PC-9 (cell line): ENCODE measurements at places on chromosomes 2 and 18.

GRCh38 chr18:7812431-7813063 lies 245.4 kb downstream of the PTPRM start:
- DNase-seq, result peak; percentile 82

GRCh38 chr2:186445506-186445905 lies 40.6 kb upstream of the ZC3H15 start:
- no peak for DNase-seq

GRCh38 chr2:136310005-136310495 lies 192.1 kb upstream of the CXCR4 start:
- no peak for DNase-seq

DNA sequence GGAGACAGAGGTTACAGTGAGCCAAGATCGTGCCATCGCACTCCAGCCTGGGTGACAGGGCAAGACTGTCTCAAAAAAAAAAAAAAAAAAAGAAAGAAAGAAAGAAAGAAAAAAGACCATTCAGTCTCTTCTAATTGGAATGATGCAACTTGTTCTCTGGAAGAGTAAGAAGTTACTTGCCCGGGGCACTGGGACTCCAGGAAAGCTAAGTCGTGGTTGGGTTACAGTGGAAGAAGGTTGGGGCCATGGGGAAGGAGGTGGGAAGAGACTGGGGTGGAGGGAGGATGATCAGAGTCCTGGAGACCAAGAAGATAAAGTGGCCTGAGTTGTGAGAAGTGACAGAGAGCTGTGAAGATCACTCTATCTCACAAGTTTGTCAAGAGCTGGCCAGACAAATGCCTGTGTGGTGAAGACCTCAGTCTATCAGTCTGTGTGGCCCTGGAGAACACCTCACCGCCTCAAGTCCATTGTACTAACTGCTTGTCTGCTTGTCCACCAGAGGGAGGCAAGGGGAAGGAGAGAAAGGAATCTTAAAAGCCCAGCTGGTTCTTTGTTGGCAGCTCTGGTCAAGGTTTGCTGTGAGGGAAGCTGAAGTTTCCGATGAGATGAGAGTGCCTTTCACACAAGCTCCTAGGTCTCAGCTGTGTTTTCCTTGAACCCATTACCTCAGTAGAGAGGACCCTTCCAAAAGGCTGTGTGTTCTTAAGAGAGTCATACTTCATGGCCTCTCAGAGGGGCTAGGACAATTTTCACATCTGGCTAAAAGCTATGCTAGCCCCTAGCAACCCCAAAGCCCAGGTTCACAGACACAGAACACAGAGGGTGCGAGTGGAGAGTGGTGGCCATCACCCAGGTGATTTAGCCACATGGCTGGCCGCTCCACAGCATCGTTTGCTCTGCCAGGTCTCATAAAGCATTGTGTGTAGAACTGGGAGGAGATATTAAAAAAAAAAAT lies 72.0 kb upstream of the TMEM178A start:
- DNase-seq, result peak; percentile 16

DNA sequence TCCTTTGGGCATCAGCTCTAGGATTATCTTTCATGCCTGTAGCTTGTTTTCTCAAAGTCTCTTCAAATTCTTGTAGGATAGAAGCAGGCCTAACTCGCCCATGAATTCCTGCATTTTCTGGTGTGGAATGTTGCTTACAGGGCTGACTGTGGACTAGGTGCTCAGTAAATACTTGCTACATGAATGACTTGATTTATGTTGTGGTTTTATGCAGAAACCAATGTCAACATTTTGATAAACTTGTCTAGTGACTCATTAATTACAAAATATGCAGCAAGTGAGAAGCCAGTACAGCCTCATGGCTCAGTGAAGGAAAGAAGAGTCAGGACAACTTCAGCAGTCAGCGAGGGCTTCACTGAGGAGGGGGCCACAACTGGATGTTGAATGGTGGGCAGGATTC lies 110.6 kb upstream of the SIX2 start:
- DNase-seq, result peak; percentile 67

- DNase-seq, result no peak
These were observed 45.6 kb upstream of the MTCL1 start for GRCh38 chr18:8659609-8660242.

DNA sequence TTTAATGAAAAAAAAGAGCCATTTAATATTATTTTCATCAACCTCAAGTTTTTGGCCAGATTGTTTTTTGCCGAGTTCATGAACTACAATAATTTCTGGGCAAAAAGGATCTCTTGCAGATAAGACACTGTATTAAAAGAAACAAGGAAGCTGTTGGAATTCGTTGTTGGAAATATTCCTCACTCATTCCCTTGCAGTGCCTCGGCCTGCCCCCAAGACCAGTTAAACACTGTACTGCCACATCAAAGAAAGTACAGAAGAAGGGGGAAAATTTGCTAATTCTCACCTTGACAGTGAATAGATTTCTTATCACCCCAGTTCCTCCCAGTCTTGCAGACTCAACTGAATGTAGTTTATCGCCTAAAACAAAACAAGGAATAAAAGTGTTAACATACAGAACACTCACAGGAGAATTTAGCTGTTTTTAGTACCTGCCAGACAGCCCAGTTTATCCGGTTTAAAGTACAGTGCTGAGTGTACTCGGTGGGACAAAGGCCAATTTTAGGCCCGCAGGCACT lies 1.2 kb downstream of the IDH1 start:
- no peak for DNase-seq

DNA sequence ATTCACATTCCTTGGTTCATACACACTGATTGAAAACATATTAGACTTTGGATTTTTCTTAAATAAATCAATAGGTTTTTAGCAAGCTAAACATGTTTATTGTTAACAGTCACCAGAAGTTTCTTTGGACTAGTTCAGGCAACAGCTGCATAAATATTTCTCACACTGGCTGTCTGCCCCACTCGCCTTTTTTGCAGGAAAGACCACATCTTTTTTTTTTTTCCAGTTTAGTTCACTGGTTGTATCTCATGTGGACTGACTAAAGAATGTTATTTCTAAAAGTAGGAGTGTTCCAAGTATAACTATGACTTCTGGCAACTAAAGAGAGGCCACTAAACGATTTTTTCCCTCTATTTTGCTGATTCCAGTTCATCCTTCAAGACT lies 31.1 kb downstream of the SLC40A1 start:
- DNase-seq, result no peak

GRCh38 chr2:118902266-118903028 lies 39.5 kb upstream of the MARCO start:
- DNase-seq, result no peak

DNA sequence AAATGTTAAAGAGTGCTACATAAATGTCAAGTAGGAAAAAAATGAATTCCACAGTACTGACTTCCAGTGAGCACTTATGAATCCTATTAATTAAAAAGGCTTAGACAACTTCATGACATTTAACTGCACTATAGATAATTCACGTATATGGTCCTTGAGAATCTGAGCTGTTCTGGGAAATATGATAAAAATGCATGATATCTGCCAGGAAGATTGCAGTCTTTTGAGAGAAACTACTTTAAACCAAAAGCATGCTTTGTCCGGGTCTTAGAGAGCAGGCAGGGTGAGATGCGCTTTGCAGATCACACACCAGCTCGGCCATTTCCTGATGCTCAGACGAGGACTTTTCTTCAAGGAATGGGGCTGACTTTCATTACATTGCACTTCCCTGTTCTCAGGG lies 42.6 kb downstream of the CMPK2 start:
- no peak for DNase-seq

GRCh38 chr2:73071360-73072128 lies at the start of gene SFXN5:
Gene SFXN5 (minus strand): TSS chr2:73071712. CDS start chr2:73071705, 7 bp downstream.
- peak; percentile 97 for DNase-seq

- no peak for DNase-seq
These were observed 3.5 kb downstream of the NBEAL1 start for GRCh38 chr2:203018181-203018580.

- DNase-seq, result no peak
These were observed 34.5 kb downstream of the NEURL3 start for GRCh38 chr2:96470636-96471035.

DNA sequence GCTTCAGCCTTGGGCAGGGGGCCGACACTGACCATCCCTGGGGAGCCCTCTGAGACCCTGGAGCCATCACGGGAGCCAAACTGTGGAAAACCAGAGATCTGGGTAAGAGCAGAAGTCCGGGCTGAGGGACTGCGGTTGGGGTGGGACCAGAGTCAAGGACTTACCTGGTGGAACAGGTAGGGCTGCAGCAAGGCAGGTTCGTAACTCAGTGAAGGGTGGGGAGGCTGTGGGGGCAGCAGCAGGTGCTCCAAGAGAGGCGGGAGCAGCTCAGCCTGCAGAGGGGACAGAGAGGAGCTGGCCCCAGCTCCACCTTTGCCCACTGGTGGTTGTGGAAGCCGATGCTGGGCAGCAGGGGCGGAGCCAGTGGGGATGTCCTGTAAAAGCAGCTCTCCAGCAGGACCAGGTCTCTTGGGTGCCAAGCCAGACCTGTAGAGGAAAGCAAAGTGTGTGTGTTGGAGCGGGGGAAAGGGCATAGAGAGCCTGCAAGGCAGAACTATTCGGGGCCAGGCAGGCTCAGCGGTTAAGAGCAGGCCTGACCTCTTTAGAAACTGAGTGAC lies 6.7 kb downstream of the PTPRN start:
- no peak for DNase-seq

DNA sequence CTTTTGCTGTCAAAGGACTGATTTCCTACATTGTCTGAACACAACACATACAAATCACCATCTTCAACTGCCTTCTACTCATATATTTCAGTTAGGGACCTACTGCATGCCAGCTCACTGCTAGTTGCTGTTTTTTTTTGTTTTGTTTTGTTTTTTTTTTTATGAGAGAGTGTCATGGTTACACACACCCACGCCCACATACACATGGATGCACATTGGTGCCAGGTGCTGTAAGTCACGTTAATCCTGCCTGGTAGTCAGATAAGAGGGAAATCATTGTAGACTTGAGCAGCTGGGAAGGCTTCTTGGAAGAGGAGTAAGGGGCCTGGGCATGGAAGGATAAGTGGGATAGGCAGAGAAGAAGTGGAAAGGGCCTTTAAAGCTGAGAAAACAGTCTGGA lies 209.9 kb downstream of the TDRD15 start:
- no peak for DNase-seq

DNA sequence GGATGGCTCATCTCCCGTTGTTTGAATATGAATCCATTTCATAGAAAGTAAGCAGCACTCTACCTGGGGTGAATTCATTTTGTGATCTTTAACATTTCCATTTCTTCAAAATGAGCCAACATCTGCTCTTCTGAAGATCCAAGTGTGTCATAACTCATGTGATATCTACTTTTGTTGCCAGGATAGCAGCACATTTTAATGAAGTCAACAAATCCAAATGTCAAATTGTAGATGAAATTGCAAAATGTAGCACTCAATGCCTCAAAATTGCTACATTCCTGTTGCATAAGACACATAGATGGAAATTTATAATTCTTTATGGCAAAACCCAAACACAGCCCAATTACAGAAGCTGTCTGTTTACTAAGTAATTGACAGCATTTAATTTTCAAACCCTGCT lies 360.7 kb downstream of the TMX3 start:
- DNase-seq, result no peak

DNA sequence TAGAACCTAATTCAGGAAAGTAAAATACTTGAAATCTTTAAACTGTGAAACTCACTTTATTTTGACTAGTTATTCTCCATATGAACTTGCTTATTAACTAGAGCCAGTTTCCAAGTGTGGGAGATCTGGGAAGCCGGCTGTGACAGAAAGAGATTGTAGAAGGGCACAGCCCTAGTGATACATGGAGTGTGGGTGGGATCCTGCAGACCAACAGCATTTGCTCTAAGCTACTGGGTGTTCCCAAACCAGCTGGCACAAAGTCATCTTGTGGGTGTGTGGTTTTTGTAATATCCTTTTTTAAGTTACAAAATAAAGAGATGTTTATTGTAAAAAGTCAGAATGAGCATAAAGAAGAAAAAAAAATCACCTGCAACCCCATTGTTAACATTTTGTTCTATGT lies 3.4 kb downstream of the DUSP19 start:
- no peak for DNase-seq

- DNase-seq, result no peak
These were observed 1407.4 kb upstream of the ZEB2 start for GRCh38 chr2:145927131-145927950.

DNA sequence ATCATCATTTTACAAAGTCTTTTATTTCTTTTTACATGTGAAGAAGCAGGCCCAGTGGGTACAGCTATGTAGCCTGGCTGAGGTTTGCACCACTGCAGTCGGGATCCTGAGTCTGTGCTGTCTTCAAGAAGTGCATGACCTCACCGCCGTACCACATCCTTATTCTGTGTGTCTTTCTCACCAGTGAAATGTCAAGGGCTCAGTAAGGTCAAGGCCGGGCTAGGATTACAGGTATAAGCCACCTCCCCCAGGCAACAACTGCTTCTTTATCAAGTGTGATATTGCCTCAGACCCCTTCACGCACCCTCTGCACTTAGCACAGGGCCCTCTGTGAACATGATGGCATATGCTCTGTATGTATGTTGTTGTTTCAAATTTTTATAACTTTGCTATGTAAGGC lies 76.7 kb downstream of the PIEZO2 start:
- no peak for DNase-seq

DNA sequence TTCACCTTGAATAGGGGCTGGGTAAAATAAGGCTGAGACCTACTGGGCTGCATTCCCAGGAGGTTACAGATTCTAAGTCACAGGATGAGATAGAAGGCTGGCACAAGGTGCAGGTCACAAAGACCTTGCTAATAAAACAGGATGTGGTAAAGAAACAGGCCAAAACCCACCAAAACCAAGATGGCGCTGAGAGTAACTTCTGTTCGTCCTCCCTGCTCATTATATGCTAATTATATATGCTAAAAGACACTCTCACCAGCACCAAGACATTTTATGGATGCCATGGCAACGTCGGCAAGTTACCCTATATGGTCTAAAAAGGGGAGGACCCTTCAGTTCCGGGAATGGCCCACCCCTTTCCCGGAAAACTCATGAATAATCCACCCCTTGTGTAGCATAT lies 711.5 kb upstream of the KLHL29 start:
- DNase-seq, result no peak

DNA sequence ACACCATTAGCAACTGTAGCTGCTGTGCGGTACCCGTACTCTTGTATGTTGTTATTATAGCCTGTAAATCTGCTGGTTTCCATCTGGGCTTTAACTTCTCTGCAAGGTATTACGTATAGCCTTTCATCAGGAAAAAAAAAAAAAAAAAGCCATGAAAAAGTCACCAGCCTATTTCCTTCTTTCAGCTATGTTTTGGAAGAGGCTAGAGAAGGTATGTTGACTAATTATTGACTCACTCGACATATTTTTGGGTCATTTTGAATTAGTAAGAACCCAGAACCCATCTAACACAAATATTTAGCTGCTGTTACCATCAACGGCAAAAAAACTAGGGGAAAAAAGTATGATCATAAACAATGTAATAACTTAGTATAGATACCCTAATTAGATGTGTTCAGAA lies 1395.6 kb downstream of the SUCLG1 start:
- DNase-seq, result no peak
